ENCODE measurements at places on chromosomes 2 and 18.

- DNase-seq = no peak
Observed at GRCh38 chr2:169945515-169945914, 118.3 kb downstream of the UBR3 start.

GRCh38 chr2:207692206-207693065, 19.0 kb upstream of the CCNYL1 start:
- DNase-seq = peak; percentile 25

DNA sequence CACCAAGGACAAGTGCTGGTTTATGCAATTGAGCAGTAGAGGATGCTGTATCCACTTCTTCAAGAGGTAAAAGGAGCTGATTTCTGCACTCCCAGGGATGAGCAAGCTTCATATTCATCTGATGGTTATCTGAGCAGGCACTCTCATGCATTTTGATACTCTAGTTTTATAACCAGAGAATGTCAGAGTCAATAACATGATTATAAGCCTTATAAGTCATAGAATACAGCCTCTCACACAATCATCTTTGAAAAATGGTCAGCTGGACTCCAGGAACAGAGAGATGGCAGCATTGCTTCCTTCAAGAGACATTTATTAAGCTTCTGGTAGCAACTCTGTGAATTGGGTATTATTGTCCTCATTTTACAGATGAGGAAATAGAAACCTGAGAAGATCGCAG, 167.1 kb downstream of the SLC8A1 start:
- no peak for DNase-seq

GRCh38 chr2:38075507-38076151, at the start of gene CYP1B1:
Gene CYP1B1, minus strand, starts transcription at chr2:38076151. Its CDS starts 763 bp downstream, at chr2:38075388.
- no peak for DNase-seq

- DNase-seq = no peak
Observed at GRCh38 chr18:2974731-2975130, 38.2 kb downstream of the LPIN2 start.

GRCh38 chr2:235698028-235698427, 204.2 kb downstream of the AGAP1 start:
- DNase-seq = no peak

GRCh38 chr18:48333563-48333962, 75.6 kb downstream of the ZBTB7C start:
- DNase-seq = no peak

DNA sequence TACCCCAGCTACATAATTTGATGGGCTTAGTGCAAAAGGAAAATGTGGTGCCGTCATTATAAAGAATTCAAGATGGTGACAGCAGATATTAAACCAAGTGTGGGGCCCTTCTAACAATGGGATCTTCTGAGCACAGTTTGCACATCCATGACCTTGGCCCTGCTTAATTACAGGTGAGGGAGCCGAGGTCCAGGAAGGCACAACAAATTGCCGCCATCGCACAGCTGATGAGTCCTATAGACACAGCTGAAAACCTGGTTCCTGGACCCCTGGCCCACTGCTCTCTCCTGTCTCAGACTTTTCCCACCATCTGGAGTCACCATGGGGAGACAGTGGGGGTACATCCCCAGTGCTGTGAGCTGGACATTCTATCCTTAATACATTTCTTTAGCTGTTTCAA, 95.8 kb upstream of the MAP4K3 start:
- no peak for DNase-seq

DNA sequence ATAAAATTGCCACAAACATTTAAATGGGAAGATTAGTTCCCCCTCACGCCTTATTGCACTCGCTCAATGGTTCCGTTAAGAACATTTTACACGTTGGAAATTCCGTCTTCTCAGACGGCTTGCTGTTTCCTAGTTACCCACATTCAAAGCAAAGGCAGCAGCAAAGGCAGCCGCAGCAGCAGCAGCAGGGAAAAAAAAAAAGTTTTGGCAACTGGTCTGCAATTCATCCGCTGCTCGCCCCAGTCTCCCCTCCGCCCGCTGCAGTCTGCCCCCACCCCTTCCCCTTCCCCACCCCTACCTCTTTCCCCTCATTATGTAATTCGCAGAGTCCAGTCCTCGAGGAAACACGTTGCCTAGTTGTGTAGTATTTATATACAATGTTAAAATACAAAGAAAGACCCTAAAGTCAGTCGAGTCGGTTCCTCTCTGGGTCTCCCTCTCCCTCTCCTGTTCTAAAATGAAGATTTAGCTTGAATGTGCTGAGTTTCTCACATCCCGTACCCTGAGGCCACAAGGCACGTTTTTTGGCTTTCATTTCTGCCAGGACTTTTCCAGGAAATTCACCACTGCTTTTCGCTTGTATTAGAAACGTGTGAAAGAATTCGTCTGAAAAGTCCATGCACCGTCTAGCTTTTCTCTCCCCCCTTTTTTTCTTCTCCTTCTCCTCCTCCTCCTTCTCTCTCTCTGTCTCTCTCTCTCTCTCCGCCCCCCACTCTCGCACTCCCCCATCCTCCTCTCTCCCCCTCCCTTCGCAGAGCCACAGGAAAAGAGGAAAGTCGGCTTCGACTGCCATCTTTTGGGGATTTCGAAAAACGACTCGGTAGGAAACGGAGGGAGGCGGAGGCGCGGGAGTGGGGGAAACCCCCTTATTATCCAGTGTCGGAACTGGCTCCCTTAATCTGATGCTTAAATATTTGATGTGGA, 140.0 kb downstream of the MEIS1 start:
- DNase-seq = no peak

DNA sequence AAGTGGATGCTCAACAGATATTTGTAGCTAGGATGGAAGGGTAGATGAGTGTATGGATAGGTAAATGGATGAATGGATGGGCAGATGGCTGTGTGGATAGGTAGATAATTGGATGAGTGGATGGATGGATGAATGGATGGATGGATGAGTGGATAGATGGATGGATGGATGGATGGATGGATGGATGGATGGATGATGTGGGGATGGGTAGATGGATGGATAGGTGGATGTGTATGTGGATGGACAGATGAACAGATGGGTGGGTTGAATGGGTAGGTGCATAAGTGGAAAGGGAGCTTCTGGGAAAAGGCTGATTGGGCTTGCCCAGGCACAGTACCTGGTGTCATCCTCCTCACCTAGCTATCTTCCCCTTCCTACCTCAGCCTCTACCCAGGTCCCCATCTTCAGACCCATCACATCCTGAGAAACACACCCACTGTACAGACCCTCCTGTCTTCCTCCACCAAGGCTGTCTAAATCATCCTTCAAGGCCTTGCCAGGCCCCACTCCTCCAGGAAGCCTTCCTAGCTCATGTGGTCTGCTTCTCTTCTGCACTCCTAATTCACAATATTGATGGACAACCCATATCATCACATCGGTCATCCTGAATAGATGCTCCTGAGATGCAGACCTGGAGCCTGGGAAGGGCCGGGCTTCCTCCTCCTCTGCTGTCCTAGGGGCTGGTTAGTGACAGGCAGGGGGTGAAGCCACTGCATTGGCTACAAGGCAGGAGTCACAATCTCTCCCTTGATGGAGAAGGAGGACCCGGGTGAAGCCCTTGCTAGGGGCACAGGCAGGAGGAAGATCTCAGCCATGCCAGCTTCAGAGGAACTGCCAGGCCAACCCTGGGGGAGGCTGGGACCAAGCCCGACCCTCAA, 49.4 kb downstream of the SMAD7 start:
- no peak for DNase-seq

DNA sequence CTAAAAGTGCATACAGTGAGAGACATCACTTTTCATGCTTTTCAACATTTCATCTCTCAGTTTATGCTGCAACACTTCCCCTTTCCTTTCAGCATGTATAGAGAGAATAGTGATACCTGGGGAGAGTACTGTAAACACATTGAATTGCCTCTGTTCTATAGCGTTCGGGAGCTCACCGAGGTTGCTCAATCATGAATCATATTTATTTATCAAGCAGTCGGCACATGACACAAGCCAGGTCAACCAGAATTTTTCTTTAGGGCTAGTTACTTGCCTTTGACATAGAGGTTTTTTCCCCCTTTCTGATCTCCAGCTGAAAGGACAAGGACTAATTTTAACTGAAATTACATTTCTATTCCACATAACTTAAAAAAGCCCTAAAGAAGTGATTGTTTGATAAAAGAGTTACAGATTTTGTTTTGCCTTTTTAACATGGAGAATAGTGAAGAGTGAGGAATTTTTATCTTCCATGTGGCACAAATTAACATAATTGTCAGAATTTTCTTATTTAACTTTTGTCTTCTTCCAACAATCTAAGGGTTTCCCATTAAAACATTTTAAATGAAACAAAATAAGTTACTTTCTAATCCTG, 690.9 kb upstream of the TMEFF2 start:
- no peak for DNase-seq

- no peak for DNase-seq
Observed at GRCh38 chr2:189086710-189087109, 92.9 kb downstream of the COL5A2 start.

DNA sequence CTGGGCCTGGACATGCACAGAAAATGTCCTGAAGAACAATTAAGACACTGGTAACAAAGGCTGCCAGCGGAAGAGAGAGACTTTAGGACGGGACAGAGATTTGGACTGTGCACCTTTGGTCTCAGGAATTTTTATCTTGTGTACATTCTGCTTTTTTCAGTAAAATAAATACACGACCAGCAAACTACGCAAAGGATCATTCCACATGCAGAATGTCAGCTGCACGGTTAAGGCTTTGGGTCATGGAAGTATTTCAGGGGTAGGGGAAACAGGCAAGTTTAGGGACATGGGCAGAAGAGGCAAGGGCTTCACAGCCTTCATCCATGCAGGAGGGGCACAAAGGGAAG, 11.5 kb downstream of the TMEM163 start:
- no peak for DNase-seq

DNA sequence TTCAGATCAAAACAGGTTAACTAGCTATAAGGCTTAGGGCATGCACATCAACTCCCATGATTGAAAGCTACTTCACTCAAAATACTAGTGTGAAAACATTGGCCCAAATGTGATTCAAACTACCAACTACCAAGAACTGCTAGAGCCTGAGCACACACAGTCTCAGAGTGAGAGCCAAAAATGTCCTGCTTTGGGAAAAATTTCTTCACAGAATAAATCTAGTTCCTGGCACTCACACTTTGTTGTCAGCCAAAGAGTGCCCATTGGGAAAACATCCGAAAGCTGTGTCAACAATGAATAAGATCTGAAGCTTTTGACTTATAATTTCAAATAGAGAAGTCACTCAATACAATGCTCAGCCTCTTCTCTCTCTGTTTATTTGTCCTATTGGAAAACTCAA, 182.7 kb downstream of the LRATD1 start:
- no peak for DNase-seq

DNA sequence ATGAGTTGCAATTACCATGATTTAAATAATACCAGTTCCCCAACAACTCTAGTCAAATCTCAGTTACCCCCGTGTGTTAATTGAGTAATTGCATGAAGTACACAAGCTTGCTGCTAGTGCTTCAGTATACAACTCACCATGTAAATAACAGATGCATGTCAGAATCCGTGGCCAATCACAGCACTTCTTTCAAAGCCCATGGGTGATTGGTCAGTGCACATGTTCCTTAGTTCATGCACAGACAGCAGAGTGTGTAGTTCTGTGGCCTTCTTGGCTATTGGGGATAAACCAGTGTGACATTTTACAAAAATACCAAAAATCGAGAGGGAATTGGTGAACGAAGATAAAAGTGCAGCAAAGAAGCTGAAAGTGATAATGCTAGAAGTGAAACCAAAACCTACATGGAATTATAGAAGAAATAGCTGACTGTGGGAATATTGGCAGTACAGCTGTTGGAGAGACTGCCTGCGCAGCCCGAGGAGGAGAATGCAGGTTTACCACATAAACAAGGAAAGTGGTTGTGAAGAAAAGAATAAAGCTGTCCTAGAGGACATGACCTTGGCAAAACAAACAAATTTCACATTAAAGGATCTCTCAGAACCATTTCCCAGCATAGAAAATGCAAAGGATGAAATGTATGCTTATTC, 59.4 kb downstream of the NEDD4L start:
- no peak for DNase-seq

DNA sequence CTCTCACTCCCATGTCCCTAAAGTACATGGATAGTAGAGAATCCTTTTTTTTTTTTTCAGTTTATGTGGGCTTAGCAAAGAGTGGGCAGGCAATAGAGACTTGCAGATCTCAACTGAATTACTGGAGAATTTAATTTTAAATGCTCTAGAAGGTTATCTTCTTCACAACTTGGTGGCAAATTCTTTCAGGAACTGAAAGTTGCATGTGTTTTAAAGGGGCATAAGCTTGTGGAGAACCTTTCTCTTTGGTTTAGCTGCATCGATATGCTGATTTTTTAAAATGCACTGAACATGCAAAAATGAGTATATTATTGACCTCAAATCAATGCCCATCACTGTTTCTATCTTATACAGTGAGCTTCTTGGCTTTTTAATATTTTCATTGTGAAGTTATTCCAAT, 24.9 kb upstream of the GALNT3 start:
- DNase-seq = no peak

GRCh38 chr2:101828257-101828656, 130.8 kb downstream of the MAP4K4 start:
- DNase-seq = no peak

GRCh38 chr2:134432435-134432883, 178.6 kb downstream of the MGAT5 start:
- no peak for DNase-seq

GRCh38 chr2:151407281-151407680, 2.4 kb upstream of the RIF1 start:
- DNase-seq = no peak

DNA sequence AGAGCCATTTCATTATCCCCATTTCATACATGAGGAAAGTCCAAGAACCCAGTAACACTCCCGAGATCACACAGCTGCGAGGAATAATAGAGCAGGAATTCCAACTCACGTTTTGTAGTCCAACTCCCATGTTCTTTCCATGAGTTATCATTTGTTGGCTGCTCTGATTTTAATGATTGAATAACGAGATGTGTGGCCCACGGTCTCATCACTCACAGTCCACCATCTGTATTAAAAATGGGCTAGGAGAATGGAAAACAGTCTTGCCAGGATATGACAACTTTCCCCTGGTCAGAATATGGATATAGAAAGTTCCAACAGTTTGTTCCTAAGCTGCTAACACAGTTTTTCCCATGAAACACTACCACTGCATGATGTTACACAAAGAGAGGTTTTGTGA, 147.5 kb downstream of the METTL4 start:
- DNase-seq = no peak
